ENCODE measurements at places on chromosomes 13 and 19.
A peak's percentile ranks its signal among the peaks of the same experiment; 100 is the strongest.

DNA sequence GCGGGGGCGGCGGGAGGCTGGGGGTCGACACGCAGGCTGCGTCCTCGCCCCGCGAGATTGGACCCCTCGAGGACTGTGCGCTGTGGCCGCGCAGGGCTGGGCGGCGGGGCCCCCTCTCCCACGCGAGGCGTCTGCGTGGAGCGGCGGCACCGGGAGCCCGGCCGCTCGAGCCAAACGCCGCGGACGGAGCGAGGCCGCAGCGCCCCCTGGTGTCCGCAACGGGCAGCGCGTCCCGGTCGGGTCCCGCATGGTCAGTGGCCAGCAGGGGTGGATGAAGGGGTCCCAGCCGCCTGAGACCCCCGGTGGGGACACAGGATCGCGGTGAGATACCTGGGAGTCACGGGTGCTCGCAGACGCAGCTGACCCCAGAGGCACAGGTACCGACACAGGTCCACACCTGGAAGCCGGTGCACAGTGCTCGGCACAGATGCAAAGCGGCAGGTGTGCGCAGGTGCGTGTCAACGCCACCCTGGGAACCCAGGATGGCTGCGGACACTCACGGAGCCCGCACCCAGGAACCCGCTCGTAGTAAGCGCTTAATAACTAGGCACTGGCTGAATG is 2.1 kb upstream of the CIRBP start:
- no peak for DNase-seq

GRCh38 chr13:67001363-67001762 is 228.8 kb downstream of the PCDH9 start:
- no peak for DNase-seq

DNA sequence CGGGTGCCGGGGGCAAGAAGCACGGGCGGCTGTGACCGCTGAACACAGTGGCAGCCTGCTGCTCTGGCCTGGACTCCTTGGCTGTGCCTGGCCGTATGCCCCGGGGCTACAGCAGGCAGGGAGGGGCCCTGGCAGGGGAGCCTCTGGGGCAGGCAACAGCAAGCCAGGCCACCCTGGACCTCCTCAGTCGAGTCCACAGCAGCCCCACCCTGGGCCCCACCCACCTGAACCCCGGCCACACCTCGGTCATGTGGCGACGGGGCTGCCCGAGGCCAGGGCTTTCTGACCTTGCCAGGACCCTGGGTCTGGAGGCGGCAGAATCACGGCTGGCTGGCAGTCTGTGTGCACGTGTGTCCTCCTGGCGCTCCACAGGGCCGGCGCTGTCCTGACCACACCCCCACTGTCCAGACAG is 8.7 kb downstream of the CILP2 start:
- DNase-seq, result no peak

- DNase-seq, result no peak
Observed at GRCh38 chr13:33910255-33910654, 92.3 kb downstream of the RFC3 start.

DNA sequence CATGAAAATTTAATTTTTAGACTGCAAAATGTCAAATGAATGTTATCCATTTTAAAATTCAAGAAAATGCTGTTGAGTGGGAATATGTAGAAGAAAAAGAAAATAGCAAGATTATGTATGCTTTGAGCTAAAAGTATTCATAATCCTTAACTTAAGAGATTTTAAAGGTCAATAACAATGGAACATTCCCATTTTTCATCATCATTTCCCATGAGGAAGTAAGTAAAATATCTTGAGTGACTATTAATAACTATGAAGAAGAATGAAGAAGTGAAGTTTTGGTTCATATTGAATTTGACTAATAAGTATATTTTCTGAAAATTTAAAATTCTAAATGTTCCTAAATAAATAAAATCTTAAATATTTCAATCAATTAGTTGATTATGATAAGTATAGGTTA is 273.4 kb downstream of the DACH1 start:
- DNase-seq, result no peak

GRCh38 chr19:42109896-42110295 is 22.4 kb downstream of the POU2F2 start:
- no peak for DNase-seq

DNA sequence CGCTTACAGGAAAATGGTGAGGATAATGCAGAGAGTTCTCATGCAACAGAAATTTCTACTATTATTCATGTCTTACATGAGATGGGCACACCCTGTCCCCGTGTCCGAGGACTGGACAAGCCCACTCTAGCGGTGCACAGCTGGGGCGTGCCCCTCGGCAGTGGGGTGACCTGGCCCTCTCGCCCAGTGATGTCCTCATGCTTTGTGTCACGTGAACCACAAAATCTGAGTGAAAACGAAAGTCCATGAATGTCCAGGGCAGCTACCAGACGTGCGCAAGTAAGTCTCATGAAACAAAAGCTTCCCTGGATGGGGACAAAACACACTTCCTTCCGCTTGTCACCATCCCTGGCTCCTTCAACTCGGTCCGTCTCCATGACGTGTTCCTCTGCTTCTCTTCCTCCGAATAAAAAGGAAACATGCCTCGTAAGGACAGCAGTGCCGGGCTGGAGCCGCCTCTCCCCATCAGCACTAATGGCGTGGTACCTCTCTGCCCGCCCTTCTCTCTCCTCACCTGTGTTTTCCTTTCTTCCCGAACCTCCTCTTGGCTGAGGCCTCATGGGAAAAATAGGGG is 45.6 kb downstream of the ANKRD10 start:
- DNase-seq, result no peak

- no peak for DNase-seq
Observed at GRCh38 chr13:65932013-65932412, 1298.1 kb downstream of the PCDH9 start.

DNA sequence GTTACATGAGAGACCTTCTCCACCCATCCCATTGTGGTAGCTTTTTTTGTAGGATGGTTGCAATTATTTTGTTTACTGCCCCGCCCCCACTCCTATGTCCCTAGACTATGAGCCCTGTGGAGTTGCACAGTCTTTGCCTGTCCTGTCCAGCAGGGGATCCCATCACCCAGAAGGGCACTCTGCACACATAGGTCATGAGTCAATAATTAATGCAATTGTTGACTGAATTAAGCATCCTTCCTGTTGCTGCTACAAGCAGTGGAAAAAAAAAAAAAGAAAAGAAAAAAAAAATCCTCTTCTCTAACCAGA is 14.2 kb downstream of the C19orf81 start:
- no peak for DNase-seq

GRCh38 chr19:22422211-22422610 is at the start of gene ZNF98:
Gene ZNF98, minus strand, starts transcription at chr19:22422346. Its CDS starts 122 bp downstream, at chr19:22422224.
- DNase-seq, result no peak

DNA sequence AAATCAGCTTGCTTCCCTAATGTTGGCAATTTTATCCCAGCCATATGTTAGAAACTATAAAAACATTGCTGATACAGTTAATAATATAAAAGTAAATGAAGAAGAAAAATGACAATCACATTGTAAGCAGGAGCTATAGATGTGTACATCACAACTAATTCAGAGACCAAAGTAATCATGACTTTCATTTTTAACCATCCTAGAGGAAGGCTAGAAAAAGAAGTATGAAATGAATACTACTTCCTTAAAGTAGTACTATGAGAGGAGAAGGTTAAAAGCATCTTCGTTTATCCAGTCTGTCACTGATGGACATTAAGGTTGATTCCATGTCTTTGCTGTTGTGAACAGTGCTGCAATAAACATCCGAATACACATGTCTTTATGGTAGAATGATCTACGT is 135.5 kb downstream of the IRS2 start:
- no peak for DNase-seq

GRCh38 chr13:43528992-43529391 is 257.8 kb downstream of the ENOX1 start:
- no peak for DNase-seq

DNA sequence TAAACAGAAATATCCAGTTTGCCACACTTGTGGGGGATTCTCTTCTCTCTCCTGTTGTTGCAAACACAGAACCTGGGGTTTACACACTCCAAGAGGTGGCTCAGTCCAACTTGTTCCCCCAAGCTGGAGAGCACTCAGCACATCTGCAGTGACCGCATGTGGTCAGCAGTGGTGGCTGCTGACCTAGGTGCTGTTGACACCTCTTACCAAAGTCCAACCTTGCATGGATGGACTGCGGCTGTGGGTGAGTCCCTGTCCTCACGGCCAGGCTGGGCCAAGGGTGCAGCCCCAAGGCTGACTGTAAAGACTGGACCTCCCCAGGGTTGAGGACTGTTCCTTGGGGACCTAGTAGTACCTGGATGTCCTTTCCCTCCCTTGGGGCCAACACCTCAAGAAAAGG is 6.1 kb downstream of the LRFN3 start:
- peak; percentile 20 for DNase-seq

DNA sequence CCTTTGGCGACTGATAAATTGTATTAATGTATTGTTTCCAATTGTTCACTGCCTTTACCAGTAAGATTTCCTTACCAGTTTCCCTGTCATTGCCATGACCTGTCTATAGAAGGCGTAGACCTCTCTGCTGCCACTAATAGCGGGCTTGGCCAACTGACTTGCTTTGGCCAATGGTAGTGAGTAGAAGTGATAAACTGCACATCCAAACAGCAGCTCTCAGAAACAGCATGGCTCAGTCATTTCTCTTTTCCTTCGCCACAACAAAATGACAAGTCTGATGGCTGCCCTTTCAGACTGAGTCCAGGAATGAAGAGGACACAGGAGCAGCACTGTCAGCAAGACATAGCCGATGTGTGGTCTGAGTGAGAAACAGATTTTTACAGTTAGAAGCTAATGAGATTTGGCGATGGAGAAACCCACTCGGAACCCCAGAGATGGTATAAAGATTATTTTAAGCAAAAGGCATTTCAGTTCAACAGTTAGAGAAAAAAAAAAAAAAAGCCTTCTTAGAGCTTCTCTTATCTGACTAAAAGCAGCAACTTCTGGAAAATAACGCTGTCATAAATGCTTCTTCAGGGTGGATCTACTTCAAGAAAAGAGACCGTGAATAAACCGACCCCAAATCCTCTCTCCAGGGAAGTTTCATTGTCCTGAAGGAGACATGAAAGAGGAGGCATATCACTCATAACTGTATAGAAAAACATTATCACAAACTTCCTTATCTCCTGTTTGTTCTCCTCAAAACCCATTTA is 42.0 kb upstream of the TM9SF2 start:
- no peak for DNase-seq

DNA sequence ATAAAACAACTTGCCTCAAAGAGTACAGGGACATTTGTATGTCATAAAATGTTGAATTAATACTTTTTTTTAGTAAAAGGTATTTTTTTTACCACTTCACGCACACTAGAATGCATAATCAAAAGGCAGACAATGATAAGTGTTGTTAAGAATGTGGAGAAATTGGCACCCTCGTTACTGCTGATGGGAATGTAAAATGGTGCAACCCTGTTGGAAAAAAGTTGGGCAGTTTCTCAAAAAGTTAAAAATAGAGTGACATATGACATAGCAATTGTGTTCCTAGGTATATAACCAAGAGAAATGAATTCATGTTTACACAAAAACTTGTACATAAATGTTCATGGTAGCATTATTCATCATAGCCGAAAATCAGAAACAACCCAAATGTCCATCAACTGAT is 109.5 kb downstream of the PIBF1 start:
- no peak for DNase-seq

GRCh38 chr19:27780367-27781075 is 1432.4 kb downstream of the UQCRFS1 start:
- DNase-seq, result no peak

DNA sequence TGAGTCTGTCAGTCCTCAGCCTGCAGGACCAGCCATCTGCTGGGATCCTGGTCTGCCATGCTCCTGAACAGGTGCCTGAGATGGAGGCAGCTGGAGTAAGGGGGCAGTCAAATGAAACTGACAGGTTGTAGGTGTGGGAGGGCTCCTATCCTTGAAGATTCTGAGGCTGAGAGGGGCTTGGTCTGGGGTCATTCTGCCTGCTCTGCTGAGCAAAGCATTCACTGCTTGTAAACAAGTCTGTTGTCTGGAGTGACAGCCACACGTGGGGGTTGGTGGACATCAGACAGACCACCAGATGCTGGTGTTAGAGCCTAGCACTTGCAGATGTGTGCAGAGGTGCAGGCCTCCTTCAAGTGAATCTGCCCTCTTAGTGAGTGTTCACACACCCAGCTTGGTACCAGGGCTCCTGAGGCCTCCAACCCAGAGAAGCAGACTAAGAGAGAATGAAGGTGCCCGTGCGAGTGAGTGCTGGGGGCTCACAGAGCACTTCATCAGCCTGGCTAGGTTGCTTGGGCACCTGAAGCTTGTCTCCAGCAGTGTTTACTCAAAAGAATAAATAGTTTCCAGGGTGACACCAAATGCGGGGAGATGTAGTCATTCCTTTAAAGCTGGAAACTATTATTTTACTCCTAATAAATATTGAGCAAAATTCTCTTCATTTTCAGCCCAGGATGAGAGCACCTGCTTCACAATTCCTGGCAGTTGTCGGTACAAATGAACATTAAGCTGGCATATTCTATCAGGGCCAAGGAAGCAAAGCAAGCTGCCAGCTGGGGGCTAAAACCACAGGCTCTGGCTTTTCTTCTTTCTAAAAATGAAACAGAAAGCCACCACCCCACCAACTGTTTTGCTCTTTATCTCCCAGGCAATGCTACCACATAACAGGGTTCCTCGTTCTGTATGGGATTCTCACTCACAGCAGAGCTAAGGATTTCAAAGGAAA is 82.3 kb downstream of the RNASEH2B start:
- peak; percentile 49 for DNase-seq

DNA sequence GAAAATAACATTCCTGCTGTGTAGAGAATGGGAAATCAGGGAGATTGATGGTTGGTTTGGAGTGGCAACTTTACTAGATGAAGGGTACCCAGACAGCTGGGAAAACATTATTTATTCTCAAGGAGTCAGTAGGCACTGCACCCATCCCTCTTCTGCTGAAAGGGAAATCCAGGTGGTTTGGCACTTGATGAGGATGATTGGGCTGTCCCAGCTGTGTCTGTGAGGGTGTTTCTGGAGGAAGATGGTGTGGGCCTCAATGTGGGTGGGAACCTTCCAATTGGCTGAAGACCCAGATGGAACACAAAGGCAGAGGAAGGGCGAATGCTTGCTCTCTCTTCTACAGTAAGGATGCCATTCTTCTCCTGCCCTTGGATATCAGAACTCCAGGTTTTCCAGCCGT is 10.4 kb upstream of the SACS start:
- no peak for DNase-seq

GRCh38 chr13:81639984-81640582 is 1299.2 kb upstream of the SPRY2 start:
- DNase-seq, result no peak

DNA sequence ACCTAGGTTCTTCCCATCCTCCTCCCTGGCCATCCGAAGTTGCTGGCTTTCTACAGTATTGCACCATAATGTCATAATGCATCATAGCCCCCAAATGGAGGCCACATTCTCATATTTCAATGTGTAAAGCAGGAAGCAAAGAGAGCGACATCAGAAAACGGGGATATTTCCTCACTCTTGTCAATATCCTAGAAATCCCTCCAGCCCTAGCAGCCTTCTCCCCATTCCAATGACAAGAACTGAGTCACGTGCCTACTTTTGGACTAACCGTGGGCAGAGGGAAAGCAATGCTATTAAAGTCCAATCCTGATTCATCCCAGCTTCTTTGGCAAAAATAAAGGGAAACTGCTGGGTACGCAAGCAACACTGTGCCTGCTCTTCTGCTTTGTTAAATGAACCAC is 4.3 kb upstream of the RAP2A start:
- DNase-seq, result no peak
